ENCODE measurements at places on chromosomes 7 and 10.

DNA sequence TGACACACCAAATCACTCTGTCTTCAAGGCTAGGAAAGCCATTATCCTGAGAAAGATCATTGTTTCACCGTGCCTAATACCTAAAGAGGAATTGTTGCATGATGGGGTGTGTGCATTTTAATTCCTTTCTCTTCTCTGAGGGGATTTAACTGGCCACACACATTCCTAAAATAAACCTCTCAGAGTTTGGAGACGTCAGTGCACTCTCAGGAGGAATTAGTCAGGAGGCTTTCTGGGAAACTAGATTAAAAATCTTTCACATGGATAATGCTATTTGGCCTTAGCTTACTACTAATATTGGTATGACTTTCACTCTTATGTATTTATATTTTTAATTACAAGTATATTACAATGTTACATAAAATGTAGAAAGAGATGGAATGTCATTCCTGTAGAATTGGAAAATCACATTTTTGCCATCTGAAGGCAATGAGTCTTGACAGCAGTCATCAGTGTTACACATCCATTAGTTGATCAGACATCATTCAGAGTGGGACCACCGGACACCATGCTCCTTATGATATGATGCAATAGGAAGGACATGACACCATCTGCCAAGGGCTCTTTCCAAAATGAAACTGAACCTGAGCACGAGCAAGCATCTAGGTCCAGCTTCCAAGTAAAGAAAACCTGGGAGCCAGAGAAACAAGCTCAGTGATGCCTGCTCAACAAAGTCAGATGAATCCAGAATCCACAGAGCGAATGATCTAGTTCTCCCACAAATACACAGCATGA, 43.1 kb upstream of the TMEM273 start:
- no peak for DNase-seq

GRCh38 chr10:110008518-110009339, 945 bp downstream of the ADD3 start:
- peak; percentile 38 for DNase-seq

GRCh38 chr7:44733708-44734481, 14.8 kb upstream of the ZMIZ2 start:
- DNase-seq: no peak

DNA sequence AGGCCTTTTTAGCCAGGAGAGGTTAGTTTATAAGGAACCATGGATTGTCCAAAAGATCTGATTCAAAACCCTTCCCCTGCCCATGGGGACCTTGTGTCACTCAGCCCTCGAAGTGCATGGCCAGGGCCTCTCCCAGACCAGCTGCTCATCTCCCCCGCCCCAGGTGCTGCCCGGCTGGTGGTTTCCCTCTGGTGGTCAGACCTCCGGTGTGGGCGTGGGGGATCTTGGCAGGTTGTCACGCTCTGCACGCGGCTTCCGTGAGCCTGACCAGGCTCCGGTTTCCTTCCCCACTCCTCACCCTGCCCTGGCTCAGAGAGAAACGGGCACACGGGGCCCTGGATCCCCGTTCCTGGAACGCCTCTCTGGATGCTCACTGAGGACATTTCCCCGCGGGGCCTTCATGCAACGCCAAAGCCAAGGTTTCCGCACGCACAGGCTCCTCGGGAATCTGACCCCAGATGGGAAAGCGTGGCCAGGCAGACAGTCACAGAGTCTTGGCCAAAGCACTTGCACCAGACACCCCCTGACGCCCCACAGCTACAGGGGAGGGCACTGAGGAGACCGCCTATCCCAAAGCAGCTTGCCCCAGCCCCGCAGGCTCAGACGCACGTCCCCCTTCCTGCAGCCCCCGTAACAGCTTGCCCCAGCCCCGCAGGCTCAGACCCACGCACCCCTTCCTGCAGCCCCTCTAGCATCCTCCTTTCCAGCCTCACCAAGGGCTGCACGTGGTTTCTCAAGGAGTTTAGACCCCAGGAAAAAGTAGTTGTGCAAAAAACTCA, 7.8 kb upstream of the DIP2C start:
- no peak for DNase-seq

DNA sequence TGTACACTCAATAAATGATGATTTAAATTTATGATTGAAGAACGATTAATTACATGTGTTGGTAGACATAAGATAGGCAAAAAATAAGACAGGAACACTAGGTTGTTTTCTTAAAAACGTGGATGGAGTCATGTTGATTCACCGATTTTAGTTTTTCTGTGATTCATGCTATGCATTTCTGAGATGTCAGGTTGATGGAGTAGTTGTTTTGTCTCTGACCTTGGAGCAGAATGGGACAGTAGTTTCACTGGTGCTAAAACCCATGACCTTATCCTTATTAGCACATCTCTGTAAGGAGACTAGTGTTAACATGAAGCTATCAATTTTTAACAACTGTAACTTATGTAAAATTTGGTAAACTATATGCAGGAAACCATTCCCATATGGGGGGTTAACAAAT, 611.6 kb upstream of the FZD8 start:
- DNase-seq: peak; percentile 2

GRCh38 chr10:122674781-122675180, 24.9 kb downstream of the C10orf120 start:
- DNase-seq: no peak

GRCh38 chr7:135970682-135971365, 6.3 kb downstream of the MTPN start:
- DNase-seq: no peak

- no peak for DNase-seq
Observed at GRCh38 chr7:155327590-155328320, 30.1 kb downstream of the INSIG1 start.

- DNase-seq: peak; percentile 39
Observed at GRCh38 chr7:23712368-23713284, 2.6 kb downstream of the STK31 start.

DNA sequence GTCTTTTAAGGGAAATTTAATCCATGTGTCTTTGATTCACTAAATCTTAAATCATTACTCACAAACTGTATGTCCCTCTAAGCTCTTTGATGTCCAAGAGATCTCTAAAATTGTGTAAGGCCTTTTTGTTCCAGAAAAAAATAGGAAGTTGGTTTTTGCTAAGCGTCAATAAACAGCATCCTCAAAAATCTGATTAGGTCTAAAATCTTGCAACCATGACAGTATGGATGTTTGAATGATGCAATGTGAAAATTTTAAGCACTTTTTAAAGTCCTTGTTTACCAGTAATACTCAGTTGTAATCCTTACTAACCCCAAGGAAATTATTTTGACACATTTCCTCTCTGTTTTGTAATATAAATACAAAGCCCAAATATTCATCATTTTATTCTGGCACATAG, 6.8 kb downstream of the MET start:
- DNase-seq: no peak

DNA sequence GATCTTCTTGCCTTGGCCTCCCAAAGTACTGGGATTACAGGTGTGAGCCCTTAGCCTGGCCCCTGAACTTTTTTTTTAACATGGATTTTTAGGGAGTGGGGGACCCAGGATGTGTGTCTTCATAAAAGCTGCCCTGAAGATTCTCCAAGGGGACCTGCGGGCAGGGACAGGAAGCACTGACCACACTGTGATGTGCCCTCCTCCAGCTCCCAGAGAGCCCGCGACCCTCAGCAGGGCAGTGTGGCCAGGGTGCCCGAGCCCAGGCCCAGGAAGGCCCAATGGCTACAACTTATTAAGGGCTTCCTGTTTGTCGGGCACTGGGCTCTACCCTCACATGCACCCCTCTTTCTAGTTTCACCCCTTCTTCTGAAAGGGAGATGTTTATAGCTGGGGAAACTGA, 2.5 kb upstream of the RET start:
- no peak for DNase-seq

- no peak for DNase-seq
Observed at GRCh38 chr7:143341842-143342241, 20.7 kb downstream of the FAM131B start.

DNA sequence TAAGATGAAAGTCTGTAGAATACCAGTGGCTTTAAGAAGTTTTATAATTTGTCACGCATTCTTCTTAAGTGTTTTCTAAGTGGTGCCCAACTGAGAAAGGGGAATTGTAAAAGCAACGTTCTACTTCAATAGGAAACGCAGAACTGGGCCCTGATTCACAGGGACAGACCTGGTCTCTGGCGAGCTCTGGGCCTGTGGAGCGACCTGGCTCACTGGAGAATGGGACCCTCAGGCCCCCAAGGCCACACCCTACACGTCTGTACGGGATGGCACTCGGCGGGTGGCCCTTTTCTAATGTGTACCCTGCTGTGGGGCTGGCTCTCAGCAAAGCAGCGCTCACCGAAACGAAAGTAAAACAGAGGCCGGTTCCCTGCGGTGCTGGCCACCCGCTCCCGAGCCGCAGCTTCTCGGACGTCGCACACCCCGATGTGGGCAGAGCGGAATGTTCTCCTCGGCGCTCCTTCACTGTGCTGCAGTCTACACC, 205.0 kb downstream of the DIP2C start:
- DNase-seq: no peak

DNA sequence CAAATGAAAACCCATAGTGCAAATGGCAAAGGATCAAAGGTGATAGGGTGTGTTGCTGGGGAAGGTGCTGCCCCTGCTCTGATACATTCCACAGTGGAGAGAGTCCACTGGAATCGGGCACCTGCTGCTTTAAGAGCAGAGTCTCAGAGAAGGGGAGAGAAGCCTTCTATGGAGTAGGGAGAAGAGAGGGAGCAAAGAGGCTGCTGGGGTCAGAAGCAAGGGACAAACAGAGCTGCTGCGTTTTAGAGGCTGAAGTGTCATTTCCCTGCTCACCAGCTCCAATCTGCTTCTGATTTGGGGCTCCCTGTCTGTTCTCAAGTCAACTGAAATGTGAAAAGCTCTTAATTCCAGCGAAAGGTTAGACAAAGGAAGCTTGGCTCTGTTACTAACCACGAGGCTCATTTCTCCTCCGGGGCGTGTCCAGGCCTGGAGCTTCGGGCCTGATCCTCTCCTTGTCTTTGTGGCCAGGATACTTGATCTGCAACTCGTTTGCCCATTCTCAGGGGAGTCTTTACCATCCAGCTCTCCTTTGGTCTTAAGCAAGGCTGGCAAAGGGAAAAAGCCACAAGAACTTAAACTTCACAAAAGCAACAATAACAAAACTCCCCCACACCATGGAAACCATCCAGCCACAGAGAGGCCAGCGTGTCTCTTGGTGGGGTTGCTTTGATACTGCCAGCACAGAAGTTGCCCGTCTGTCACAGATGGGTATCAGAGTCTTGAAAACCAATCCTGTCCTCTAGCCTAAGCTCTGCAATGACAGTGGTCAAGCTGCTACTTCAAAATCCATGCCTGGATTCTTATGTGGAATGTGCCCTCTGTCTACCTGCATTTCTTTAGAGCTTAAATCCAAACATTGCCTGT, 692.6 kb downstream of the SUGCT start:
- peak; percentile 52 for DNase-seq

DNA sequence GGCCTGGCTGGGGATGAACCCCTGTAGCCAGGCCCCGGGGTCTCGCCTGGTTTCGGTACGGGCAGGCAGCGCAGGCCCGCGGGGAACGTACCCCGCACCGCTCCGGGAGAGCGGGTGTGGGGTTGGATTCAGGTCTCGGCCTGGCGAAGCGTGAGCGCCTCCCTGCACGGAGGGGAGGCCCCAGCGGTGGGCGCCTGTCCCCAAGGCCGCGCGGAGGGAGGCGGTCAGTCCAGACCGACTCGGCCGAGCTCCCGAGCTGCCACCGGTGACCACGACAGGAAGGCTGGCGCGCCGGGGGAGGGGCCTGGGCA, 378 bp upstream of the INPP5F start:
- no peak for DNase-seq

GRCh38 chr7:25305831-25306230, 77.5 kb upstream of the NPVF start:
- no peak for DNase-seq

DNA sequence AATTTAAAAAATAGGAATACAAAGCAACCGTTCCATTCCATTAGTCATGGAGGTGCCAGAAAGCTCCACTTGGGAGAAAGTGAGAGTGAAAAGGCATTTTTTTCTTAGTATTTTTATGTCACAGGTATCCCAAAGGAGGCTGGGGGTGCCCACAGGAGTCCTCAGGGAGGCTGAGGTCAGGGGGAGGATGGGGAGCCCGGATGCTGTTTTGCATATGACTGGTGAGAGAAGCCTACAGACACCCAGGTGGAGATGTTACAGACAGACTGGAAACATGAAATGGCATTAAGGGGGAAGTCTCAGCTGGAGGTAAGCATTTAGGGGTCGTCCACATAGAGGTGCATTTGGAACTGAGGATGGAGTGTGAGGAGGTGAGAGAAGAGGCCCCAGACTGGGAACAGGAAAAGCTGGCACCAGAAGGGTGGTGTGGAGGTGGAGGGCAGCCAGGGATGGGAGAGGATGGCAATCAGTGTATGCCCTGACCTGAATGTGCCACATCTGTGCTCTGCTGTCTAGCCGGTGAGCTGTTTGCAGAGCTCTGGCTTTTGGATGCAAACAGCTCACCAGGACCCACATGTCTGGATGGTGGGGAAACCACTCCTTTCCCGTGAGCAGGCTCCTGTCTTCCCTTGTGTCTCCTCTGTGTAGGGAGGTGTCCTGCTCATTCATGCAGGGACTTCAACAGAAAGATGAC, 101.1 kb downstream of the RAMP3 start:
- no peak for DNase-seq

GRCh38 chr7:50088463-50089129, 4.5 kb downstream of the ZPBP start:
- DNase-seq: no peak

DNA sequence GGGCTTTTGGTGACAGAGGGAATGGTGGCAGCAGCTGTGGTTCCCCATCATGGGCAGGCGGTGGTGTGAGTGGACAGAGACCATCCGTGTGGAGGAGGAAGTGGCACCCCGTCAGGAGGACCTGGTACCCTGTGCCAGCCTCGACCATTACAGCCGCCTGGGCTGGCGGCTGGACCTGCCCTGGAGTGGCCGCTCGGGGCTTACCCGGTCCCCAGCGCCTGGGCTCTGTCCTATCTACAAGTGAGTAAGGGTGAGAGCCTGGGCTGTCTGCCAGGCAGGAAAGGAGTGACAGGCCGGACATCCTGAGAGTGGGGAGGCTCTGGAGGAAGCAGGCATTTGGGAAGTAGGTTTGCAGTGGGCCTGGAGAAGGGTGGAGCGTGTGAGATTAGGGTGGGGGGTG, 2.9 kb upstream of the ZNF467 start:
- DNase-seq: no peak

DNA sequence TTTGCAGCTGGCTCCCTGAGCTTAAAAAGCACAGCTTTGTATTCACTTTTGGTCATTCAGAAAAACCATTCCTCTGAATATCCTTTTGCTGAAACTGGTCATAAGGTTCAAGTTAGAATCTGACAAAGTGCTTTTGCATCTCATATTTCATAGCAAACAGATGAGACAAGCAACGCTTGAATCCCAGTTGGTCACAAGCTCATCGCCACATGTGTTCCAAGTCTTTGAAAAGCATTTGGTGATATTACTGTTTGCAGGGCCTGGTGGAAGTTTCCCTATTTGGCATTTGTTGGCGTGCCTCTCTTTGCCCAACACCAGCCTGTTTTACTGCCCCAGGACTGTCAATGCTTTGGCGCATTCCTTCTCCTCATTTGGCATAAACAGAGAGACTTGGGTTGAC, 10.3 kb downstream of the TACC2 start:
- no peak for DNase-seq

GRCh38 chr7:29987811-29988317, 1.7 kb downstream of the SCRN1 start:
- DNase-seq: peak; percentile 44

Data from skin of body (tissue), 3 donors.